CD4-positive, alpha-beta T cell (primary cell): ENCODE measurements at places on chromosomes 11 and 22. TPM values are rescaled to one million over a fixed set of nuclear protein-coding genes. Genes with fewer than 3 reads are reported as not detected.

GRCh38 chr11:27008811-27009535 lies 15.1 kb downstream of the FIBIN start:
- DNase-seq: no peak

GRCh38 chr11:64742889-64743590 lies 902 bp downstream of the RASGRP2 start:
- peak; percentile 87 for DNase-seq

GRCh38 chr22:23767673-23768548 lies at the start of gene CHCHD10:
Gene CHCHD10, minus strand, starts transcription at chr22:23767972. Its CDS starts 98 bp downstream, at chr22:23767874.
- DNase-seq: peak; percentile 71

The BTG4 gene
- total RNA-seq: not detected

DNA sequence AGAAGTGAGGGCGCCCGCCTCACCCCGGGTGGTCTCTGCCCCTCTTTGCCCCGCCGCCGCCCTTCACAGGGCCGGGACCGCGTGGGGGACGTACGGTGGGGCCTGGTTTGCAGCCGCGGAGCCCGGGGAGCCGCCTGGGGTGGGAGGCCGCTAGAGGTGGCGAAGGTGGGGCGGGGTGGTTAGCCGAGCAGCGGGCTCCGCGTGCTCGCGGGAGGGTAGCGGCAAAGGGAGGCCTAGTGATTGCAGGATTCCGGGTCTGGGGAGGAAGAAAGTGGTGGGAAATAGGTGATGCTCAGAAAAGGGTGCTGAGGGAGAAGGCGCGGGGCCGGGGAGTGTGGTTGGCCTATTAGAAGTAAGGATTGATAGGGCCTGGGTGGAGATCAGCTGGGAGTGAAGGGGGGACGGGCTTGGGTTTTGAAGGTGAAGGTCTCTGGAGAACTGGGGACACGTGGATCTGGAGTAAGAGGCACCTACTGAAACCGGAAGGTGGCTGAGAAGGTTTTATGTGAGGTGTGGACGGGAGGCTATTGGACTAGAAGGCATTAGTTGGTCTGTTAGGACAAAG lies 571 bp downstream of the FAR1 start:
- DNase-seq: peak; percentile 67

The SMPD1 gene
- total RNA-seq: 75.0 TPM

- no peak for DNase-seq
Observed at GRCh38 chr22:38129856-38130255, 19.4 kb upstream of the BAIAP2L2 start.

- DNase-seq: no peak
Observed at GRCh38 chr11:11459578-11459977, 106.5 kb upstream of the CSNK2A3 start.
